Stimulated activated CD4-positive, alpha-beta T cell treated with anti-CD3 and anti-CD28 coated beads, Interleukin-1b, Interleukin-23, amount 100 ng/mL, for 4 hours (primary cell): ENCODE measurements at places on chromosomes 11 and 22.

GRCh38 chr11:67113231-67113721, 5.8 kb upstream of the KDM2A start:
- no peak for DNase-seq

- peak; percentile 97 for DNase-seq
These were observed at the start of gene POLR3H for GRCh38 chr22:41543854-41544670. POLR3H (minus strand) TSS chr22:41544470; CDS start chr22:41544101, 369 bp downstream.

GRCh38 chr11:104003491-104003890, 32.9 kb upstream of the DDI1 start:
- DNase-seq: no peak

DNA sequence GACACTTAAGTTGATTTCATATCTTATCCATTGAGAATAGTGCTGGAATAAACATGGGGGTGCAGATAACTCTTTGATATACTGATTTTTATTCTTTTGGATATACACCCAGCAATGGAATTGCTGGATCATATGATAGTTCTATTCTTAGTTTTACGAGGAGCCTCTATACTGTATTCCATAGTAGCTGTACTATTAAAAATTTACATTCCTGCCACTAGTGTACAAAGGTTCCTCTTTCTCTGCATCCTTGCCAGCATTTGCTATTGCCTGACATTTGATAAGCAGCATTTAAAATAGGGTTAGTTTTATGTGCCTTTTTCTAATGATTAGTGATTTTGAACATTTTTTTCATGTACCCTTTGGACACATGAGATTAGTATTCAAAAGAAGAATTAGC, 554.2 kb downstream of the JRKL start:
- no peak for DNase-seq

- DNase-seq: no peak
These were observed 8.1 kb downstream of the RASD2 start for GRCh38 chr22:35548722-35549112.

- no peak for DNase-seq
These were observed 64.9 kb upstream of the PAX6 start for GRCh38 chr11:31875866-31876560.

- DNase-seq: no peak
These were observed 72.7 kb downstream of the AMBRA1 start for GRCh38 chr11:46520971-46521745.

GRCh38 chr22:50101870-50102565, 12.2 kb downstream of the MOV10L1 start:
- no peak for DNase-seq

- DNase-seq: no peak
These were observed 11.4 kb downstream of the SHANK3 start for GRCh38 chr22:50683994-50684371.

- no peak for DNase-seq
These were observed 5.6 kb upstream of the LRFN4 start for GRCh38 chr11:66851239-66851596.

GRCh38 chr11:120612513-120613263, 101.1 kb downstream of the GRIK4 start:
- no peak for DNase-seq

GRCh38 chr22:32725369-32725988, 76.0 kb upstream of the TIMP3 start:
- no peak for DNase-seq

- no peak for DNase-seq
These were observed 9.2 kb downstream of the PRSS23 start for GRCh38 chr11:86809561-86809960.

- peak; percentile 51 for DNase-seq
These were observed 486 bp downstream of the PCNX3 start for GRCh38 chr11:65615950-65616574.
